ENCODE measurements at places on chromosomes 5 and 9.

DNA sequence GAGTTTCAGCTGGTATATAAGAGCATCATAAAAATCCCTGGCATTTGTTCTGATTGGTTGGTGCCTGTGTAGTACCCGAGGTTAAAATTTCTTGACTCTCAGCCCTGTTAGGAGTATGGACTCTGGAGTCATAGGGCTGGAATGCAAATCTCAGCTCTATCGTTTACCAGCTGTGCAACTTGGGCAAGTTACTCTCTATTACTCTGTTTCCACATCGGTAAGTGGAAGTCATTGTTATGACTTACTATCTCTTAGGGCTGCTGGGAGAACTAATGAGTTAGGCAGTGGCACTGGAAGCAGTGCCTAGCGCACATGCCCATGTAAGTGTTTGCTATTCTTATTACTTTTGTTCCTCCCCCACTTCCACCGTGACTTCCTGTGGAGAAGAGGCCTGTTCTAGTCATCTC, 141.6 kb downstream of the BOD1 start:
- DNase-seq: no peak

- DNase-seq: no peak
Measured at GRCh38 chr5:102154291-102154690, 141.8 kb downstream of the SLCO4C1 start.

DNA sequence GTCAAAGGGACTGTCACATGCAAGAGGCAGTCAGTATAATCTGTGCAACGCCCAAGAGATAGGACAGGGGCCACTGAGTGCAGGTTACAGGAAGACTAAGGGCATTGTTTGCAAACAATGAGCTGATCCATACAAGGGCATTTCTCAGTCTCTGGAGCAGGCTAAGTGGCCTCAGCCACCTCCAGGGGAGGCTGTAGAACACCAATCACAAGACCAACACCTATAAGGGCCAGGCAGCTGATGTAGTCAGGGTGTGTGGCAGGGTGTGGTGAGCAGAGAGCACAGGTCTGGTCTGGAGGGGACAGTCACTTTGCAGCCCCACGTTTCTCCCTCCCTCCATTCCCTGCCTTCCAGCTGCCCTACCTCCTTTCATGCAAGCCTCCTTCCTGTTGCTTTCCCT, 83.2 kb upstream of the ADRA1B start:
- DNase-seq: no peak

GRCh38 chr9:76162086-76162730, 232.0 kb downstream of the RFK start:
- DNase-seq: no peak

DNA sequence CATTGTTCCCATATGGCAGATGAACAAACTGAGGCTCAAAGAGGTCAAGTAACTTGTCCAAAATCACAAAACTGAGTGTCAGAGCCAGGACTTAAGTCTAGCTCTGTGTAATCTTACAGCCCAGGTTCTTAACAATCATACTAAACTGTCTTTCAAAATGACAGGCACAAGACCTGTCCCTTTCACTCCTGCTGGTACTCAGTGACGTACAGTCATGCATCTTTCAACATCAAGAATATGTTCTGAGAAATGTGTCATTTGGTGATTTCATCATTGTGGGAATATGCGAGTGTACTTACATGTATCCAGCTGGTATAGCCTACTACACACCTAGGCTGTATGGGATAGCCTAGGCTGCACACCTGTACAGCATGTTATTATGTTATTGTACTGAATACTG, 646.8 kb upstream of the WWC1 start:
- DNase-seq: no peak

DNA sequence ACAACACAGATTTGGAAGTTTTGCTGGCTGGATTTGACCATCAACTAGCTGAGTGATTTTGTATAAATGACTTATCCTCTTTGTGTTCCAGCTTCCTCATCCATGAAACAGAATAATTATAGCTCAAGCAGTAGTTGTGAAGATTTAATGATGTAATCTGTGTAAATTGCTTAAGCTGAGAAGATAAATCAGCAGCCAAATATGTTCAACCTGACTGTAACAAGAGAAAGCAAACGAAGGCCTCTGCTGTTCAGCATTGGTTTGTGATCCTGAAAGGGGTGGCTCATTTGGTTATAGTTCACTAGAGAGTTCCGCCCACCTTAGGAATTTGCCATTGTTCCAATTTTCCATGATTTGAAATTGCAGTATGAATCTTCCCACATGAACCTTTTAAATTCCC, 75.7 kb upstream of the CCDC112 start:
- DNase-seq: no peak

- no peak for DNase-seq
Measured at GRCh38 chr5:69042500-69042899, 51.3 kb upstream of the SLC30A5 start.

DNA sequence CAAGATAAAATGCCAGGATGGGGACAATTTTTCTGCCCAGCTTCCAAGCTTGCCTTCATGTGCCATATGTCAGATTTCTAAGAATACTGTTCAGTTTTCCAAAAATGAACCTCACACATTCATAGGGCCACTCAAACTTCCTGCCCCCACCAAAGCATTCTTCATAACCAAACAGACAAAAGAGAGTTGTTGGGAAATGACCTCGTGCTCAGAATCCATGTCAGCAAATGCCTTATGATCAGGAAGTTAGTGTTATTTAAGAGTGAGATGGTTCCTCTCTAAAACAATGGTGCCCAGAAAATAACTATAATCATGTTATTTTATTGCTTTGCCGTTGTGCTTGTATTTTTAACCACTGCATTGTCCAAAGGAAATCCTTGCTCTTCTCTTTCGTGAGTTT, 208.2 kb downstream of the ZNF608 start:
- no peak for DNase-seq

GRCh38 chr9:135616619-135617537, 22.5 kb downstream of the GLT6D1 start:
- no peak for DNase-seq

DNA sequence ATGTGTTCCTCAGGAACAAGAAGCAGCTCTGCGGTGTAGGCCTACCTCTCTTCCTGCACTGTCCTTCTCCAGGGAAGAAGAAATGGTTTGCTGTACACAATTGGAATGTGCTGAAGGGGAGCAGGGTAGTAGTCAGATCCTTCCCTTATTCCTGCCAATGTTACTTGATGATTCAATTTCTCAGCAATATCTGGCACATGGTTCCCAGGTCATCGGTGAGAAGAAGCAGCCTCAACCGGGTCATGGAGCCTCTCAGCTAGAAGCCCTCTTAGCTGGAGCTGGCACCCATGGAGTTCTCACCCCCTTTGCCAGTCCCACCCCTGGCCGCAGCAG, 36.9 kb downstream of the ACTBL2 start:
- DNase-seq: no peak

GRCh38 chr5:150648294-150649107, 8.0 kb downstream of the SYNPO start:
- DNase-seq: no peak

GRCh38 chr5:112869948-112870347, 8.9 kb downstream of the SRP19 start:
- no peak for DNase-seq

- no peak for DNase-seq
Measured at GRCh38 chr5:61100437-61100836, 61.8 kb downstream of the SMIM15 start.

DNA sequence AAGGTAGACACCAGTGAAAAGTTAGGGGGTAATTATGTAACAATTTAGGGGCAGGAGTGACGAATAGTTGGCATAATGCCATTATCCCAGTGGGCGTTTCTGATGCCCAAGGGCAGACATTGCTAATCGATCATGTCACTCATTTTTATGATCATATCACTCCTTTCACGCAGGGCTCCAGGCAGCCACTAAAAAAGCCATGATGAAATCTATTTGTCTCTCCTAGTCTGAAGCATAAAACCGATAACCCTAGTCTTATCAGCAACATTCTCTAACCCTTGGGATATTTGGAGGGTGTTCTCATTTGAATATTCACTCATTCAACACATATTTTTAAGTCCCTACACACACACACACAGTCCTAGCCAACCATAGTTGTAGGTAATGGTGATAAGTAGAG, 114.9 kb downstream of the NMUR2 start:
- no peak for DNase-seq

DNA sequence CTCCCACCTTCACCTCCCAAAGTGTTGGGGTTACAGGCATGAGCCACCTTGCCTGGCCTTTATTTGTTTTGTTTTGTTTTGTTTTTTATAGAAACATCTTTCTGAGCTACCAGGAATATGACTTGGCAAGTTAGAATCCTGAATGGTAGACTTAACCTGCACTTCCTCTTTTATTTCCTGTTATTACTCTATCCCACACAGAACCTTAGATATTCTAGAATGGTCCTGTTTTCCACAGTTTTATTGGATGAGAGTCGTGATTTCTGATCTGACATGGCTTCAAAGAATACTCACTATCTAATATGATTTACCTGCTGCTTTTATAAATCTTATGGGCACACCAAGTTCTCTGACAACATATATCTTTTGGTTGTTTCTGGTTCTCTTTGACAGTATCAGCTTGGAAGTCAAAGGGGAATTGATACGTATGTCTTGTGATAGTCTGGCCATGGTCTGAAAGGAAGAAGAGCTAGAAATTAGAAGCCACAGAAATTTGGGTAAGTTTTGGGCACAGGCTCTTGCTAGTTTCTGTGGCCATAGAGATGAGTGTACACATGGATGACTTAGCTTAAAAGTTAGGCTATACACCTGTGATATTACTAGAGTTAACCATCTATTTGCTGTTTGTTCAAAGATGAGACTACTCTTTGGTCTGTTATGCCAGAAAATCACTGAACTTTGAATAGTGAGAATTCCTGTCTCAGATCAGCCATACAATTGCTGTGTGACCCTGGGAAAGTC, 4.7 kb upstream of the PANK3 start:
- no peak for DNase-seq

DNA sequence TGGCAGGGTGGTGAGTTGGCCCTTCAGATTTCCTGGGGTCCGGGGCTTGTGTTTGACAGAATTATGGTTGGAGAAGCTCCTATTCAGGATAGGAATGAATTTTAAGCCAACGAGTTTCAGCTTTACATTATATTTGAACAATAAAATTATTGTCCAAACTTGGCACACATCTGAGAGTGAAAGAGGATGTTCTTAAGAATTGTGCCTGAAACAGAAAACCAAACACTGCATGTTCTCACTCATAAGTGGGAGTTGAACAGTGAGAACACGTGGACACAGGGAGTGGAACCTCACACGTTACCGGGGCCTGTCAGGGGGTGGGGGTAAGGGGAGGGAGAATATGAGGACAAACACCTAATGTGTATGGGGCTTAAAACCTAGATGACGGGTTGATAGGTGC, 111.8 kb upstream of the ACTBL2 start:
- DNase-seq: no peak

DNA sequence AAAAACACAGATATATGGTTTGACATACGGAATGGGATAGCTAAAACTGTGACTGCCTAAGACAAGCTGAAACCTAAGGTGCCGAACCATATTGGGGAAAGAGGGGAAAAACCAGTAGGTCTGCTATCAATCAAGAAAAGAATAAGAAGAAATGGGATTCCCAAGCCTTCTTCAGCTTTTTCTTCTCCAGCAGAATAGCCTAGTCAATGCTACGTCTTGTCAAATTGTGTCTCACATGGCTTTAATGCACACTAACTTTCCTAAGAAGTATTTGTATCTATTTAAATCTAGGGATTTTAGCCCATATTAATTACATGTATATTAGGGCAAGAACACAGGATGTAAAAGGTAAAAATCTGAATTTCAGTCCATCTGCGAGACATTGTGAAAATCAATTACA, 797 bp upstream of the FBXO38 start:
- DNase-seq: no peak

DNA sequence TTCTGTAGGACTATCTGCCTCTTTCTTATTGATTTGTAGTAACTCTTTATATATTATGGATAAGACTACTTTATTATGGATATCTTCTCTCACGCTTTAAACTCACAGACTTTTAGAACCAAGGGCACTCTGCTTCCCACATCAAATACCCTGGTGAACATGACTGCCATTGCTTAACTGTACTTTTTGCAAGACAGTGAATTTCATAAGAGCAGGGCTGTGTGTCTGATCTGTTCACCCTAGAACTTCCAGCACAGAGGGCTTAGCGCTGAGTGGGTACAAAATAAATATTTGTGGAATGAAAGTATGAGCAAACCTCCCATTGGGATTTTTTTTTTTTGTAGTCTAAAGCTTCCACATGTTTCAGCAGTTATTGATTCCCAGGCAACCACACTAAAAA, 84.8 kb downstream of the CFAP77 start:
- DNase-seq: no peak

GRCh38 chr5:142164315-142164714, 55.7 kb downstream of the NDFIP1 start:
- DNase-seq: no peak

DNA sequence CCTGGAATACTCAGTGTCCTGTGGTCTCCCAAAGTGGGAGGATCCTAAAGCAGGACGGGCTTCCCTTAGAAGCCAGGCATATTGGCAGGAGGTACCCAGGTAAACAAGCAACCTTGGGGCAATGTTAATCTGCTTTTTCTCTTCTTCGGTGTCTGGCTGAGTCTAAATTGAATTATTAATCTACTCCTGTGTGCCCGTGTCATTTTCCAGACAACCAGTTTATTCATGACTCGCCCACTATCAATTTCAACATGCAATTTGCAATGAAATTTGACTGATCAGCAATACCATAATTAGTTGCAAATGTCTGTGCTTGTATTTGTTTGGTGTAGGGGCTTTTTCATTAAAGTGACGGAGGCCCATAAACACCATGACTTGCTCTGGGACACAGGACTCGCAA, 32.9 kb upstream of the JADE2 start:
- DNase-seq: no peak

DNA sequence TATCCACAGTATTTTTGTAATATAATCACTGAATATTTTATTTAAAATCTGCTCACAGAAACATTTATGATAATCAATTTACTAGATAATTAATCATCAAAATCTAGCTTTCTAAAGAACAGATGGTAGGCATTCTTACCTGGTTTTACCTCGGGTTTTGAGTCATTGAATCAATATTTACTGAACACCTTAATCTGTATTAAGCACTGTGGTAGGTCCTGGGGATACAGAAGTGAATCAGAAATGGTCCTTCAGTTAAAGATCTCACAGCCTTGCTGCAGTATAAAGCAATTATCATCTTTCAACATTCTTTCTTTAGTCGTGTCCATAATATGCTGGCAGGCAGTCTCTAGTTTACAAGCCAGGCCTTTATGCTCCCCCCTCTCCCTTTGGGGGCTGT, 2.0 kb upstream of the MEIKIN start:
- DNase-seq: no peak

- DNase-seq: no peak
Measured at GRCh38 chr5:80250801-80251200, 5.0 kb downstream of the SERINC5 start.

DNA sequence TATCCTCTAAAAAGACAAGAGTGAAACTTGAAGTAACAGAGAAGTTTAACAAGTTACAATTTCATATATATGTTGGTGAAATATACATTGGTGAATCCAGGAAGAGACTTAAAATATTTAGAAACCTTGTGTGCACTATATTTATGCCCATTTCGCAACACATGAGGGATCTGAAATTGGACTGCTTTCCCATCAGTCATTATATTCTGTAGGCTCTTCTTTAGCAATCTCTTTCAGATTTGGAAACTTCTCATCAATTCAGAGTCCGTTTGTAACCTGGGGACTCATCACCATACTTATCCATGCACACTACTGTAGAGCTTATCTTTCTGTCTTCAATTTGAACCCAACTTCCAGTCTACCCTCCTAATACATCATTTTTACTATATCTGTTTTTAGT, 2.1 kb downstream of the ITGA1 start:
- no peak for DNase-seq

Data from NCI-H187 treated with DMSO at 0.1 percent for 48 hours (cell line).